ENCODE measurements at places on chromosomes 1 and 21.

DNA sequence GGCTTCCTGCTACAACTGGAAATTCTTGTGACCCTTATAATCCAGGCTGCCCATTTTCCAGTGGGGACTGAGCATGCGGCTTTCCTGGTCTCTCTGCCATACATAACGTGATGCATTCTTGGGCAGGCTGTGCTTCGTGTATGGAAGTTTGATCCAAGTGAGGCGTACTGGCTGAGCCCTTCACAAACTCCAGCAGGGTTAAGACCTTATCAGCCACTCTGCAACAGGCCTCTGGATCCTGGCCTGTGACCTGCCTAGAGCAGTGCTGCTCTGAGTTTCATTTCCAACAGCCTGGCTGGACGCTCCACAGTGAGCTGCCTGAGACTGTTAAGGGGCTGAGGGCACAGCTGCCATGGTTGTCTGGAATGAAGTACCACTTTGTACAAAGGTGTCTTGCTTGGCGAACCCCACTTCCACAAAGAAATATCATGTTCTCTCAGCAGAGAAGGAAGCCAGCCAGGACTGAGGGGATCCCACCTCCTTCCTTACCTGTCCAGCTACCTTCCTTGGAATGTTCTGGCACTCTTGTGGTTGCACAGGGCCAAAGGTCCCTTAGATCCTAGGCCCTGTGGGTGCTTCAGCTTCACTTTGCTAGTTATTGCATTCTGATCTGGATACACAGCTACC lies 28.5 kb upstream of the XPR1 start:
- H3K27ac ChIP-seq = no peak overlapping the region
- H3K27me3 ChIP-seq = no peaks in the 10 kb centered on the region
- H3K36me3 ChIP-seq = no peaks in the 10 kb centered on the region
- no peak for DNase-seq
- H3K4me1 ChIP-seq = no peaks in the 10 kb centered on the region
- no peak overlapping the region for H3K4me3 ChIP-seq

DNA sequence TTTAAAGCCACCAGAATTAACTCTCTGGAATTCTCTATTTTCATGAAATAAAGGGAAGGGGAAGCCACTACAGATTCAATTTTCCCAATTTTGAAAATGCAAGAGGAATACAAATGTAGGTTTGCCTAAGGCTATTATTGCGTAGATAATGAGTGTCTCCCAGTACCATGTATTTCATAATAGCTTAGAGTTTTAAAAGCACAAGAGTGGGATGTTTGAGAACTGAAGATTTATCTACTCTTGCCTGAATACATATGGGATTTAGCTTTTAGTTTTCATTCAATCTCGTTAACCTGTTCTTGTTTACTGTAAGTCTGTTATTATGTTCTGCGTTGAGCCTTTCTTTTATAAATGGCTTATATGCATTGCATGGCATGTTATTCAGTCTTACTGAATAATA lies 795.1 kb downstream of the BRINP3 start:
- DNase-seq = no peak
- H3K36me3 ChIP-seq = no peaks in the 10 kb centered on the region
- H3K4me1 ChIP-seq = no peaks in the 10 kb centered on the region
- no peak overlapping the region for H3K4me3 ChIP-seq
- H3K27ac ChIP-seq = no peak overlapping the region

DNA sequence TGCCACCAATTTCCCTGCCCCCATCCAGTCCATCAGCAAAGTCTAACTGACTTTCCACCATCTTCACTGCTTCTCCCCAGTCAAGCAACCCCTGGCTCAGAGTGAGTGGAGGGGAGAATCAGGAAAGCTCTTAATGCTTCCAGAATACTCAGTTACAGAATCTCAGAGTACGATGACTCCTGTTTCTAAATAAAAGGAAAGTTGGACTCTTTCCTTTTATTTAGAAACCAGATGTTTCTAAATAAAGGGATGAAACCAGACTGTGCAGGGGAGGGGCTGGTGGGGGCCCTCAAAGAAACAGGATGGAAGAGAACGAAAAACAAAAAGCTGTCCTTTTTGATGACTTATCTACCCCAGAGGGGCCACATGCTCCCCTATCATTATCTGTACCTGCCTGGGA lies 85.2 kb upstream of the PPM1J start:
- no peaks in the 10 kb centered on the region for H3K36me3 ChIP-seq
- H3K4me1 ChIP-seq = no peaks in the 10 kb centered on the region
- H3K27ac ChIP-seq = no peak overlapping the region
- no peak for DNase-seq

GRCh38 chr21:39633770-39634181 lies 21.0 kb downstream of the B3GALT5 start:
- no peak for DNase-seq
- H3K27ac ChIP-seq = no peak overlapping the region
- no peaks in the 10 kb centered on the region for H3K36me3 ChIP-seq
- H3K4me1 ChIP-seq = no peaks in the 10 kb centered on the region

GRCh38 chr1:201816309-201816854 lies 12.6 kb upstream of the IPO9 start:
- H3K36me3 ChIP-seq = no peaks in the 10 kb centered on the region
- no peak overlapping the region for H3K4me3 ChIP-seq
- no peak for DNase-seq
- H3K27me3 ChIP-seq = no peaks in the 10 kb centered on the region
- no peaks in the 10 kb centered on the region for H3K4me1 ChIP-seq
- H3K27ac ChIP-seq = no peak overlapping the region

DNA sequence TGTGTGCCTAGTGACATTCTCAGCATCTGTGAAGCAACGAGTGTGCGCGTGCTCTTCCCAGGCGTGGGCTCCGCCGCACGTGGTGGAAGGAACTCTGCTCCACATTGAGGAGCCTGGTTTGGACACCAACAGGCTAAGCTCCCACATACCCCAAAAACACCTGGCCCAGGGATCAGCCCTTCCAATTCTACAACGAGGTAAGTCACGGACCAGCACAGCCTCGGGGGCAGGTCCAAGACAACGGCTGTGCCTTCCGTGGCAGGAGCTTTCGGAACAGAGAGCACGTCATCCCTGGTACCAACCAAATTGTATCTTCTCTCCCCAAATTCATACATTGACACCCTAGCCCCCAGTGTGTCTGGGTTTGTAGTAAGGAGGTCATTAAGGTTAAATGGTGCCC lies 27.2 kb upstream of the PDE9A start:
- H3K27ac ChIP-seq = no peak overlapping the region
- H3K4me1 ChIP-seq = no peaks in the 10 kb centered on the region
- H3K36me3 ChIP-seq = peaks cover 1% of the 10 kb centered on the region
- H3K4me3 ChIP-seq = no peak overlapping the region

DNA sequence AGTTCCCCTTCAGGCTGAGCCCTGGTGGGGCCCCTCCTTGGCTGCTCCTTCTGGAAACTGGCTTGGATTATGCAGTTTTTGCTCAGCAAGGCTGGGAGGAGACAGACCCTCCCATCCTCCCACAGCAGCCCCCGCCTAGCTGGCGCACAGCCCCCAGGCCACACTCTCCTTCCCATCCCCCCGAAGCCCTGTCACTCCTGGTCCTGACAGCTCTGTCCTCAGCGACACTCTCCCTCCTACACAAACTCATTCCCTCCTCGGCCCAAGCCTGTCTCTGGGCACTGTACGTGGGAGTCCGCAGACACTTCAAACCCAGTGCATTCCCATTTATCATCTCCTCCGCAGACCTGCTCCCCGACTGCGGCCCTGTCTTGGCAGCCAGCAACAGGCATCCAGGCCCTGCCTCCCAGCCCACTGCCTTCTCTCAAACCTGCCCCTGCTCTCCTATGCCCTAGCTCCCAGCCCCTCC lies 25.0 kb upstream of the EPHB2 start:
- H3K27me3 ChIP-seq = peaks cover 54% of the 10 kb centered on the region
- no peaks in the 10 kb centered on the region for H3K4me1 ChIP-seq
- H3K4me3 ChIP-seq = no peak overlapping the region
- H3K36me3 ChIP-seq = no peaks in the 10 kb centered on the region

DNA sequence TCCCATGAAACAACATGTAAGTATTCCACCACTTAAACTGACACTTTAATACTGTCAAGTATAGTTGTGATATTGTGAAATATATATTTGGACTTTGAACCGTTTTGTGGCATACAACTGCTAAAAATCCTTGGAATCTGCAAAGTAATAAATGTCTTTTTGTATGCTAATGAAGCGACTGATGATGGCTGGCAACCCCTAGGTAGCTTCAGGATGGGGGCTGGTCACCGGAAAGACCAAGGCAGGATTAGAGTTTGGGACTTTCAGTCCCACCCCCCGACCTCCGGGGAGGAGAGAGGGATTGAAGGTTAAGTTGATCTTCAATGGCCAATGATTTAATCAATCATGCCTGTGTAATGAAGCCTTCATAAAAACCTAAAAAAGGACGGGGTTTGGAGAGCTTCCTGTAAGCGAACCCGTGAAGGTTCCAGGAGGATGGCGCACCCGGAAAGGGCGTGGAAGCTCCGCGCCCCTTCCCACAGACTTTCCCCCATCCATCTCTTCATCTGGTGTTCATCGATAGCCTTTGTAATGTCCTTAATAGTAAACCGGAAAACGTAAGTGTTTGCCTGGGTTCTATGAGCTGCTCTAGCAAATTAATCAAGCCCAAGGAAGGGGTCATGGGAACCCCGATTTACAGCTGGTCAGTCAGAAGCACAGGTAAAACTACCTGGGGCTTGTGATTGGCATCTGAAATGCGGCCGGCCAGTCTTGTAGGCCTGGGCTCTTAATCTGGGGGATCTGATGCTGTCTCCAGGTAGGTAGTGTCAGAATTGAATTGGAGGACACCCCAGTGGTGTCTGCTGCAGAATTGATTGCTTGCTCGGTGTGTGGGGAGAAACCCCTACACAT lies 1.8 kb upstream of the ZNF281 start:
- H3K4me3 ChIP-seq = no peak overlapping the region
- H3K36me3 ChIP-seq = peaks cover 7% of the 10 kb centered on the region
- no peaks in the 10 kb centered on the region for H3K27me3 ChIP-seq
- DNase-seq = no peak
- peaks cover 40% of the 10 kb centered on the region for H3K4me1 ChIP-seq

DNA sequence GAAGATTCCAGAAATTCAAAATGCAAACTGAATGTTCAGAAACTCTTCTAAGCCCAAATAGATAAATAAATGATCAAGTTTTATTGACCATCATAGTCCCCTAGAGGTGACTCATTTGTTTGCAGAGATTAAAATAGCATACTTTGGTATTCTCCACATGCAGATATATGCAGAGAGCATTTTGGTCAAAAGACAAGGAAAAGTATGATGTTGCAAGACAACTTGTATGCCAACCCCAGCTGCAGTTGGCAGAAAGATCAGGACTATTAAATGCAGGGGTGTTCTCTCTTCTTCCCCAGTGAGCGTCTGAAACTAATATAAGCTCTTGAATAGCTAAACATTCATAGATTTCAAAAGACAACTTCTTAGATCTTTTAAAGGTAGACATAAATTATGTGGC lies 404.9 kb downstream of the LTN1 start:
- no peak overlapping the region for H3K4me3 ChIP-seq
- no peaks in the 10 kb centered on the region for H3K4me1 ChIP-seq
- H3K27me3 ChIP-seq = no peaks in the 10 kb centered on the region
- no peak for DNase-seq

DNA sequence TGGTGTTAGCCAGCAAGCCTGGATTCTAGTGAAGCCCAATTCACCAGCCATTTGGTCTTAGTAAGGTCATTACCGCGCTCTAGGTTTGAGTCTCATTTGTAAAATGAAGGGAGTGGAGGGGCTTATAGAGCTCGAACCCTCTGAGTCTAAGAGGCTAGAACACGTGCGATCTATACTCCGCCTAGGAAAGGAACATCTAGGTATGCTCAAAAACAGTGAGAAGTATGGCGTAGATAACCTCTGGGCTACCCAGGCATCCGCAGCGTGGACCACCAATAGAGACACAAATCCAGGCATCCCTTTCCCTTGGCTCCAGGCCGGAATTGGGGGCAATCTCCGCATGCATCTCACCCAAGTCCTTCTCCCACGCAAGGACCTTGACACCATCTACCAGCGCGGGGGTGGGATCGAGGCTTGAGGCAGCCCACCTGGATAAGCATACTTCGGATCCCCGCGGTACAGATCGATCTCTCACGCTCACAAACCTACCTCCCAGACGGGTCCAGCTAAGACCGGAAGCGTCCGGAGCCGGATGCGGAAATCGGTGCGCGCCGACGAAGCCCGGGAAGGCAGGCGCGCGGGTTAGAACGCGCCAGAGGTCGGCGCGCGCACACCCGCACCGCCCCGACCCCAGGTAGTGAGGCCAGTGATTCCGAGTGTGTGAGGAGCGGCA lies at the start of gene METTL25B:
METTL25B (plus strand) TSS at position 544 of the 673 bp plus-strand sequence. CDS start 636 bp downstream, outside the sequence.
- no peak within 1 kb of the TSS for H3K27ac ChIP-seq
- H3K27me3 ChIP-seq = no peaks in the 10 kb centered on the region
- no peak within 1 kb of the TSS for H3K4me3 ChIP-seq
- H3K36me3 ChIP-seq = peaks cover 31% of the 10 kb centered on the region
- H3K4me1 ChIP-seq = peaks cover 31% of the 10 kb centered on the region
- no peak for DNase-seq

DNA sequence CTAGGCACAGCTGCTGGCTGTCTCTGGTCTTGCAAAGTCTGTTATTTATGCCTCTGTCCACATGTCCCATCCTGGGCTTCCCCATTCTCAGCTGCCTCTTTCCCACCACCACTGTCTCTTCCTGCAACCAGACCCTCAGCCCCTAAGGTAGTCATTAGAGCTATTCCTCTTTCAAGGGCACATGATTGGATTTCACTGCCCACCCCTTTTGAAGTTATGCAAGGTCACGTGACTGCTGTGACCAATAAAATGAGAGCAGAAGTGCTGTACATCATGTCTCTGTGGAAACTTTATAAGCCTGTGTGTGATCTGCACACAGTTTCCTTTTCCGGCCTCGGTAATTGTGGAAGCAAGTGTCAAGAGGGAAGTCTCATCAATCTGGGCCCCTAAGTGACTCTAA lies 136.6 kb upstream of the HMGB4 start:
- peaks cover 9% of the 10 kb centered on the region for H3K27me3 ChIP-seq
- no peak overlapping the region for H3K4me3 ChIP-seq
- no peaks in the 10 kb centered on the region for H3K4me1 ChIP-seq

DNA sequence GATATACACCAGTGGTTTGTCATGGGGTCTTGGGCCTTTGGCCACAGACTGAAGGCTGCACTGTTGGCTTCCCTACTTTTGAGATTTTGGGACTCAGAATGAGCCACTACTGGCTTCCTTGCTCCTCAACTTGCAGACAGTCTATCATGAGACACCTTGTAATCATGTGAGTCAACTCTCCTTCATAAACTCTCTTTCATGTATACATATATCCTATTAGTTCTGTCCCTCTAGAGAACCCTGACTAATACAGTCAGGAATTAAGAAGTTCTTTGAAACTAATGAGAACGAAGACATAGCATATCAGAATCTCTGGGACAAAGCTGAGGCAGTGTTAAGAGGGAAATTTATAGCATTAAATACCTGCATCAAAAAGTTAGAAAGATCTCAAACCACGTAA lies 110.8 kb downstream of the SLC5A9 start:
- no peaks in the 10 kb centered on the region for H3K36me3 ChIP-seq
- H3K4me3 ChIP-seq = no peak overlapping the region
- no peak overlapping the region for H3K27ac ChIP-seq
- H3K4me1 ChIP-seq = no peaks in the 10 kb centered on the region

DNA sequence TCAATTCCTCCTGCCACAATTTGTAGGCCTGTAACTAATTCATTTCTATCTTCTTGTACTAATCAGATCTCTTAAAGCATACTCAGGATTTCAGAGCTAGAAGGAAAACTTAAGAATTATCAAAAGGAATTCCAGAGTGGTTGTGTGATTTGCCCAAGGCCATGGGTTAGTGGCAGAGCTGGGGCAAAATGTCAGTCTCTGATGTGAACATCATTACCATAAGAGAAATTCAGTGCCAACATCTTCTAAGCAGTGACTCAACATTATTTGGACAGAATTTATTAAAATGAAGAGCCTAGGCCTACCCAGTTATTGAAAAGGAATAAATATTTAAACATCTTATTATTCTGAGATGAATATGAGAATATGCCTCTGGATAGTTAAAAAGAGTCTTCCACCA lies 14.5 kb downstream of the ST6GALNAC5 start:
- no peaks in the 10 kb centered on the region for H3K4me1 ChIP-seq
- H3K36me3 ChIP-seq = no peaks in the 10 kb centered on the region
- H3K4me3 ChIP-seq = no peak overlapping the region
- no peak overlapping the region for H3K27ac ChIP-seq

All from central memory CD8-positive, alpha-beta T cell (primary cell).